ENCODE measurements at places on chromosomes 3 and 15.
A peak's percentile ranks its signal among the peaks of the same experiment; 100 is the strongest.

DNA sequence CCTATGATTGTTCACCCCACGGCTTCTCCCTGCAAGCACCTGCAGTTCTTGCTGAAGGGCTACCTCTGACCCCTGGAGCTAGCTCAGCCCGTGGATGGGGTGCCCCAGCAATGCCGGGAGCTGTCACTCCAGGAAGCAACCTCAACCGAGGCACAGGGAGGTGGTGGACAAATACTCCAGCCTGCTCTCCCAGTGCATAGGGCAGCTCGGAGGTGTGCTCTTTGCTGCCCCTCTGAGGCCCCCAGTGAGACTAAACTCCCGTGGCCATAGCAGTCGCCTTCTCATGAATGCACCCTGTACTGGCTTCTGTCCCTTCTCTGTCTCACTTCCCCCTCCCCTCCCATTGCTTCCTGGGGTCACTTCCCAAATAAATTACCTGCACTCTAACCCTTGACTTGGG, 48.5 kb downstream of the LINGO1 start:
- DNase-seq, result no peak

- no peak for DNase-seq
These were observed 37.2 kb downstream of the ECT2 start for GRCh38 chr3:172787746-172788145.

DNA sequence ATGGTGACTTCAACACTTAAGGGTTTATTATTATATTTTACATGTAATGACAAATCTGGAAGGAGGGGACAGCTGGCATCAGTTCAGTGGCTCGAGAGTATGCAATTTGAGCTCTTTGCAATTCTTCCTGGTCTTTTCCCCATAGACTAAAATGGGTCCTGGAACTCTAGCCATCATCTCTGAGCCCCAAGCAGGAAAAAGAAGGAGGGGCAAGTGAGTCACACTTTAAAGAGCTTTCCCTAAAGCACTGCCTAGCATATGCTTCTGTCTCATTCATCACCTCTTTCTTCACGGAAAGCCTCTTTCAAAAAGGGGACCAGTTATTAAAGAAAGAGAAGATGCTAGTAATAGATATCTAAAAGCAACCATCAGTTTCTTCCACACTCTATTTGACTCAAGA, 466.3 kb downstream of the ZIC1 start:
- DNase-seq, result no peak

DNA sequence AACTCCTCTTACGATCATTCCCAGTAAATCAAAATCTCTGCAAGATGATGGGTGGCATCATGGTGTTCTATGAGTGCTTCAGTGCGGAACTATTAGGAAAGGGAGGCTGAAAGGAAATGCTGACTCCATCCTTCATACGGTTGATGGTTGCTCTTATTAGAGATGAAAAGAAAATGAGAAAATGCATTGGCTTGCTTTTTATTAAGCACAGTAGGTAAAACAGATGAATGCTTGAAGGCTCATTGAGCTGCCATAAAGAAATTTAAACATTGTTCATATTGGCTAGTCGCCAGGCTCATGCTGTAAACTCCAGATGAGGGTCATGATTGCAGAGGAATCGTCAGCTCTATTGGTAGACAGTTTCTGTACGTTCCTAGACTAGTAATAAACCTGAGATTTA, 115.8 kb downstream of the EPHA3 start:
- no peak for DNase-seq

DNA sequence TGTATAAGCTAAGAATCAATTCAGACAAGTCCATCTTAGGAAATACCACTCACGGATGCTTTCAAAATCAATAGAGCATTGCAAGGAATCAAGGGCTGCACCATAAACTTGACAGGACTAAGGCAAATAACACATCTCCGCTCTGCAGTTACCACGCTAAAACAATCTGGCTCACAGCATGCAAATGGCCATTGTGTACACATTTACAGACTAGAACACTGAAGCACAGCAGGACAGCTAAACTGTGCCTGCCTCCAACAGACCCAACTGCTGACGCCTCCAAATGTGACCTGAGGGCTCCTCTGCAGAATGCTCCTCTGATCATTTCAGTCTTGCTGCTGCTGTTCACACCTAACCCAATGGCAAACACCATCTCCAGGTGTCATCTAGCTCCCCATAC, 104.3 kb downstream of the MEX3B start:
- peak; percentile 38 for DNase-seq

GRCh38 chr15:72168808-72169190, 28.8 kb downstream of the GRAMD2A start:
- no peak for DNase-seq

- DNase-seq, result no peak
These were observed 166.9 kb upstream of the UMPS start for GRCh38 chr3:124563376-124563775.

- no peak for DNase-seq
These were observed 120.5 kb downstream of the SMAD6 start for GRCh38 chr15:66822576-66822975.

DNA sequence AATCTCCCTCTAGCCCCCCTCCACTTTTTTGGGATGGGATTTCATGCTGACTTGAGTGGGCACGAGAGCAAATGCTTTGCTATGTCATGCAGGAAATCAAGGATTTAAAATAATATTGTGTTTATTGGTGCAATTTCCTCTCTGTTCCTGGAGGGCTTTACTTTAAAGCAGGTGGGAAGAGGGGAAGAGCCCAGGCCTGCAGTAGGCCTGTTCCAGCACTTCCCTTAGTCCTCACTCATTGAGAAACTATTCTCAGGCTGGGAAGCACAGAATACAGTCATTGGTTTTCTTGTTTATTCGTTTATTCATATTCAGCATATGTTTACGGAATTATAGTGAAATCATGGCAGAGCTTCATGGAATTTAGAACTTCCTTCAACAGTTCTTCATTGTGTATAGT, 41.7 kb upstream of the SPSB4 start:
- no peak for DNase-seq

GRCh38 chr15:69553686-69554085, 101.1 kb downstream of the RPLP1 start:
- DNase-seq, result no peak

DNA sequence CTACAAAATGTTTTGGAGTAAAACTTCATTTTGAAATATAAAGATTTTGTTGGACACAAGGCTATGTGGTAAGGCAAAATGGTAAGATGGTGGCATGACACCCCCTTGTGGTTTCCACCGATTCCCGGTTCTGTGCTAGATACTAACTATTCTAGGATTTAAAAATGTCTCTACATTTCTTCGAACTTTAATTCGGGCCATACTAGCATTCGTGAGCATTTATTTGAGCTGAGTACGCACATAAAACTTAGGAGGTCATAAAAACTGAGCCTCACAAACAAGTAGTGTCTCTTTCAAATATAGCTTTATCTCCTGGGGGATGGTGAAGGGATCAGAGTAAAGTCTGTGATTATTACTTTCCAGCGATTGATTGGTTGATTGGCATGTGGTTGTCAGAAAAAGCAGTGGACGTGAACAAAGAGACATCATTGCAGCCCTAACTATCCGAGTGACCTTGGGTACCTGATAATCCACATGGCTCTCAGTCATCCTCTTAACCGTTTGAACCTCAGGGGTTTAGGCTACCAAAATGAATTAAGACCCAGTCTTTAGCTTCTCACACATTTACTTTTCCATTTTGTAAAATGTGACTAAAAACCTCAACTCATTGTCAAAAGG, 1.1 kb upstream of the ZNF639 start:
- DNase-seq, result no peak

- DNase-seq, result no peak
These were observed 175.8 kb downstream of the TLE3 start for GRCh38 chr15:69921626-69922619.

GRCh38 chr3:169624533-169624972, 39.0 kb downstream of the MECOM start:
- DNase-seq, result no peak

DNA sequence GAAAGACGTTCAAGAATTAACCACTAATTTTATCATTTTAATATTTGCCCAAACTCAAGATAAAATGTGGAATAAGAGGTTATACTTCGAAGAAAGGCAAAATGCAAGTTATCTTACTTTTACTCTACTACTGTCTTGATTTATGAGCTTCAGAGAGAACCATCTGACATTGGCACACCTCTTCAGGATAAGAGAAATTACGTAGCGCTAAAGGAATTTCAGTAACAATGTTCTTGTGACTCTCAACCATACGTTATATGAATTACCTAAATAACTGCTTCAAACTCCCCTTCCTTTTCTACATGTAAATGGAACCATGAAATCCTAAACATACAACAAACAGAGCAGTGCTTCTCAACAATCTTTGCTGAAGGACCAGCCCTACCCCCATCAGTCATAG, 96.8 kb downstream of the ZNF385D start:
- no peak for DNase-seq

GRCh38 chr3:99468918-99469317, 169.5 kb upstream of the COL8A1 start:
- no peak for DNase-seq

GRCh38 chr15:57589281-57589680, 2.4 kb upstream of the MYZAP start:
- no peak for DNase-seq

DNA sequence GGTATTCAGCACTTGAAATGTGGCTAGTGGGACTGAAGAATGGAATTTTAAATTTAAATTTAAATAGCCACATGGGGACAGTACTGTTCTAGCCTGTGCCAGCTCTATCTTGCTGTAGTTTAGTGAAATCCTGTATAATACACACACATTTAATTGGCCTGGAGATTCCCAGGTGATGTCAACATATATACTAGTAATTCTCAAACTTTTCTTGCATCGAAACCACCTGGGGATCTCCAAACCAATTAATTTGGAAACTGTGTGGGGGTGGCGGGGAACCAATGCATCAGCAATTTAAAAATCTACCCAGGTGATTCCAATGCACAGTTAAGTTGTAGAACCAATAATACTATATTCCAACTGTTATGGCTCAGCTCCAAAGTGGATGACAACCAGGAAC, 228.9 kb upstream of the MRPL3 start:
- DNase-seq, result no peak

DNA sequence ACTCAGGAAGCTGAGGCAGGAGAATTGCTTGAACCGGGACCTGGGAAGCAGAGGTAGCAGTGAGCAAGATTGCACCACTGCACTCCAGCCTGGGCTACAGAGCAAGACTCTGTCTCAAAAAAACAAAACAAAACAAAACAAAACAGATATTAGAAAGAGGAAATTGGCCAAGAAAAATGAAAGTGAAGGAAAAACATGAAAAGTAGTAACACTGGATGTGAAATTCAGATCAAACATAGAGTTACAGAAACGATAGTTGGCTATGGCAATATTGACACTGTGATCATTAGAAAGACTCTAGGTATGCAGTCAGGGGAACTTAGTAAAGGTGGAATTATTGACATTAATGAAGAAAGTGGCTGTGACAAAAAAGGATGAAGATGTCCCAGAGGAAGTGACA, 13.2 kb upstream of the TIPARP start:
- DNase-seq, result no peak

- no peak for DNase-seq
These were observed 136.9 kb downstream of the P2RY1 start for GRCh38 chr3:152971880-152972279.
